COR-L47 (cell line): ENCODE measurements at places on chromosomes 6 and 20.
A peak's percentile ranks its signal among the peaks of the same experiment; 100 is the strongest.

GRCh38 chr6:125562156-125562555 lies 187.3 kb upstream of the HEY2 start:
- DNase-seq, result no peak

- no peak for DNase-seq
Observed at GRCh38 chr20:38191654-38192053, 26.6 kb upstream of the TGM2 start.

- peak; percentile 45 for DNase-seq
Observed at GRCh38 chr20:44748005-44748370, 2.3 kb downstream of the KCNK15 start.

- no peak for DNase-seq
Observed at GRCh38 chr6:158188591-158188990, 20.4 kb downstream of the GTF2H5 start.

GRCh38 chr6:12537389-12537788 lies 179.2 kb upstream of the PHACTR1 start:
- no peak for DNase-seq

DNA sequence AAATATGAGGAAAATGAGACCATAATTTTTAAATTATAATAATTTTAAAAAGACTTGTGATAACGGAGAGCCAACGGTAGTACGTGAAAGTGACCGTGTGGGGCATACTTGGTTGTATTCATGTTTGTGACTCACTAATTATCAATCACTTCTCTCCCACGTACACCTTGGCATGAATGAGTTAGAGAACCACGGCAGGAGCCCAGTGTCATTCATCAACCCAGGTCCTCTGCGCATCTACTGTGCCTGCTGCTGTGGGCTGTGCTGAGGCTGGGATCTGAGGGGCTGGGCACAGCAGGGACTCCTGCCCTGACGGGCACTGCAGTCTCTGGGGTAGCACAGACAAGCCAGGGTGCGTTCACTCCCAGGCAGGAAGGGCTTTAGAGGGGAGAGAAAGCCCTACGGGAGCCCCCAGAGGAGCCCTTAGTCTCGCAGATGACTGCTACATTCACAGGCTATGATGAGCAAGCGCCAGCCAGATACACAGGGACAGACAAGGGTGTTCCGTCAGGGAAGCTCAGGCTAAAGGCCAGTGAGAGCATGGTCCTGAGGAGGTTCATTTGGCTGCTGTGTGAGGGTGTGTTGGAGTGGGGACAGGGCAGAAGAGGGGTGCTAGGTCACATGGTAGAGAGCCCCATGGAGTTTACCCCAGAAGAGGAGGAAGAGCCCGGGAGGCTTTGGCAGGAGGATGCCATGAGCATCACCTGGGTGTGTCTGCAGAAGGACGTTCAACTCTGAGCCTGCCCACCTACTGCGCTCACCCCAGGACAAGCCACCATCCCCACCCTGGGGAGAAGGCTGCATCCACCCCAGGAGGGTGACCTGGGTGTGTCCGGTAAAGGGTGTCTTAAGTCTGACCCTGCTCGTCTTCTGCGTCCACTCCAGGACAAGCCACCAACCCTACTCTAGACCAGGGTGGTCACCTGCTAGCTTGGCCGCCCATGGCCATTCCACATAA lies 8.2 kb upstream of the RPS6KA2 start:
- DNase-seq, result no peak

- no peak for DNase-seq
Observed at GRCh38 chr20:43975096-43975768, 60.6 kb downstream of the TOX2 start.

- DNase-seq, result no peak
Observed at GRCh38 chr6:131060311-131060710, 2.7 kb downstream of the EPB41L2 start.

- DNase-seq, result peak; percentile 37
Observed at GRCh38 chr6:33428224-33428965, 8.5 kb downstream of the SYNGAP1 start.

- DNase-seq, result no peak
Observed at GRCh38 chr6:73577676-73578075, 56.8 kb upstream of the EEF1A1 start.

GRCh38 chr6:52590152-52590891 lies 13.5 kb upstream of the TRAM2 start:
- peak; percentile 49 for DNase-seq

GRCh38 chr6:105484238-105485161 lies 81.6 kb upstream of the PREP start:
- peak; percentile 19 for DNase-seq

- no peak for DNase-seq
Observed at GRCh38 chr6:39137245-39137644, 22.3 kb upstream of the SAYSD1 start.

GRCh38 chr6:131412960-131413830 lies 159.8 kb upstream of the ARG1 start:
- no peak for DNase-seq

- DNase-seq, result peak; percentile 14
Observed at GRCh38 chr6:50815436-50816114, 3.1 kb upstream of the TFAP2B start.

DNA sequence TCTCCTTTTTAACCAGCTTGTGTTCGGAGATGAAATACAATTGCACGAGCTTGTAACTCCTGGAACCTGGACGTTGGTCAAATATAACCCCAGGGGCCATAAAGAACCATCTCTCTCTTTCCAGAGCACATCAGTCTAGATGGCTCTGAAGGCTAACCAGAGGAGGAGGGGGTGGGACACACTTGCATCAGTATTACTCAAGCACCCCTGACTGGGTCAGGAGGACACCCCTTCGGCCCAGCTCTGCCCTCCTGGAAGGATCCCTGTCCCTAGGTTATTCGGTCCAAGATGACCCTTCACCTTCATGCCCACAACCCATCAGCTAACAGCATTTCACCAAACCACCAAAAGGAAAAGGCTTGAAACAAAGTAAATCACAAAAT lies 67.1 kb downstream of the FYN start:
- no peak for DNase-seq

DNA sequence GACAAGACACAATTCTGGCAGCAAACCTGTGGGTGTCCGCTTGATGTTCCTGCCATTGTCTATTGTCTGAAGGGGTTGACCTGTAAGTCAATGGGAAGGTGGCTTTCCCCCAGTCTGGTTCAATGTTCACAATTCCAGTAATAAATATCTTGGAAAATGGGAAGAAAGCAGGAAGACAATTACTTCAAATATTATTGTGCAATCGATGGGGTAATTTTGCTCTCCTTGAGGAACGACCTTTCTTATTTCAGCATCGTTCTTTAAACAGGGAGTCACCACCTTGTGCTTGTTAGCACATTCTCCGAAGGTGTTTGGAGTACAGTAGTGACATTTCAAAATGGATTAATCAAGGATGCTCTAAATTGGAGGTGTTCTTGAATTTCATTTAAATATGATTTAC lies 136.9 kb downstream of the BTBD3 start:
- no peak for DNase-seq

DNA sequence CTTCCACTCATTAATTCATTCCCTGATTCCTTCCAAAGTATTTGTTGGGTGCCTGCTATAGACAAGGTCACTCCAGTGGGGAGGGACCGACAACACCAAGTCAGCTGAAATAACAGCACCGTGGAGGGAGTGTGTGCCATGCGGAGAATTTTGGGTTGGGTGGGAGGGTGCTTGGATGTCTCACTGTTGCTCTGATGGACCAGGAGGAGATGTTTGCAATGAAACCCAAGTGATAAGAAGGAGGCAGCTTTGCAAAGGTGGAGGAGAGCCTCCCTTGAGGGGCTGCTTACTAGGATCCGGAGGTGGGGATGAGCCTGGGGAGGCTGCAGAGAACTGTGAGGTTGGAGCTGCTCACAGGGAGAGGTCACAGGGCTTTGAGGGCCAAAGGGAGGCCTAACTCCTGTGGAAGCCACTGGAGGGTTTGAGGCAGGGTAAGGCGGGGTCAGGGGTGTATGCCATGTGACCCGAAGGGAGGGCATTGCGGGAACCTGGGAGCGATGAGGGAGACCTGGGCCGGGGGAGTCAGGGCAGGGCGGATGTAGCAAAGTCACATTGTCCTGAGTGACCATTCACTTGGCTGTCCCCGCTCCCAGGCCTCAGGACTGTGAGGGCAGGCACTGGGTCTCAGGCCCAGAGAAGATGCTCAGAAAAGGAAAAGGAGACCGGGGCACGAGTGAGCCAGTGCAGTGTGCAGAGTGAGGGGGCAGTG lies 124.5 kb downstream of the PHACTR3 start:
- no peak for DNase-seq

- DNase-seq, result no peak
Observed at GRCh38 chr20:31577194-31577593, 27.9 kb upstream of the ID1 start.

DNA sequence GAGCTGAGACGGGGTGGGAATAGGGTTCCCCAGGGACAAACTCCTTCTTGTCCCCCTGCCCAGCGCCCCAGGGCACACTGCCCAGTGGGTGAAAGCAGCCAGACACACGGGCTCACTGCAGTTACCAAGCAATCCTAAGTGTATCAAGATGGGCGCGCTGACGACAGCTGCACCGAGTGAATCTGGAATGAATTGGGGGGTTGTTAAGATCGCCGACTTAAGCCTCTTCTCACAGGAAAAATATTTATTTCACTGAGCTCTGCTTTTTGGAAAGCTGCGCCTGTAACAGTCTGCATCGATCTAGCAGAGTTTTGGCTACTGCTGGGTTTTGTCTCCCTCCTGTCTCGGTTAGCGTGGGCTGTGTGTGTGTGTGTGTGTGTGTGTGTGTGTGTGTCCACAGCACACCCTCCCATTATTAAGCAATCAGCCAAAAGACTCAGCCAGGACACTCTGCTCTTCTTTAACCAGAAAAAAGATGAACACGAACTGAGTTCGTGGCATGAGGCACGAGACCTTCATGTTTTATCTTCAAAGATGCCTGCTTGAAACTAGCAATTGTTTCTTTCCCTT lies 35.9 kb downstream of the RIPOR3 start:
- no peak for DNase-seq

DNA sequence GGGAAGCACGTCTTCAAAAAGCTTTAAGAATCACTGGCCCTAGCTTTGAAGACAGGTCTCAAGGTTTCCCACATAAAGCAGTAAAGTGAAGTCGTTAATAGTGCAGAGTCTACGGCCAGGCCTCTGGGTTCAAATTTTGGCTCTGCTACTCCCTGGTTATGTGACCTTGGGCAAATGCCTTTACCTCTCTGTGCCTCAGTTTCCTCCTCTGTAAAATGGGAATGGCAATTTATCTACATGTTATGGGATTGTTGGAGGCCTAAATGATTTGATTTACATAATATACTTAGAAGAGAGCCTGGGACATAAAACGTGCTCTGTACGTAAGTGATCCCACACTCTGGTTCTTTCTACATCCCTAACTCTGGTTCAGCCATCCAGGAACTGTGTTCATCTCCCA lies 32.1 kb downstream of the CPNE5 start:
- DNase-seq, result no peak

DNA sequence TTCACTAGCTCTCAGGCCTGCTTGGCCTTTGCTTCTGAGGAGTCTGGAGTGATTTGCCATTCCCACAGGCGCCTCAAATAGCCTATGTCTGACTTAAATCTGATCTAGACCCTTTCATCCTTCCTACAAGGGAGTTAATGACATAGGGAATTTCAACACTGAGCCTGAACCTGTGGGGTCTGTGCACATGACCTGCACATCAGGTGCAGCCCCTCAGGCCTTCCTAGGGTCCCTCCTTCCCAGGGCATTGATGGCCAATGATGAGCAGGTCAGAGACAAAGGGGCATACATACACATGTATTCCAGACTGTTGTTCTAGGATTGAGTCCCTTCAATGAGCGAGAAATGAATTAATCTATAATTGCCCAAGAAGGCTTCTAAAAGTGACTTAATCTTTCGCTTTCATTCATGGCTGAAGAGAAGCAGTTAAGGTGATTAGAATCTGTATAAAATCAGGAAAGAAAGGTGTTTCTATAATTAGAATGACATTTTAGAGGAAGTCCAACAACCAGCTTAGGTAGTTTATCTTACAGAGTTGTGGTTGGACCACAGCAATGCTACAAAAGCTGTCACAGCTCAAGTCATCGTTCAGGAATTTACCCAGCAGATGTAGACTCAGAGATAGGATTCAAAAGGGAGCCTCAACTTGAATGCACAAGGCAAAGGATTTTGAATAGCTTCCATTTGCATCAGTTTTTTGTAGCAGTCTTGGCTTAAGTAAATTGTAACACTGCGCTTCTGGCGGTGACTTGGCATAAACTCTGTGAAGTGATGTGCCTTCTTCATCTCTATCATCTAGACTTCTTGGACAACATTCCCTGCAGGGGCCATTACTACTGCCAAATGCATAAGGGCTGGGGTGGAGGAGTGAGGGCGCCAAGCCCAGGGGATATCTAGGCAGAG lies 27.0 kb upstream of the TBC1D7 start:
- no peak for DNase-seq

GRCh38 chr20:1955217-1955616 lies 38.6 kb downstream of the PDYN start:
- no peak for DNase-seq

GRCh38 chr6:167470101-167470835 lies 145.4 kb downstream of the TTLL2 start:
- DNase-seq, result no peak
